ENCODE measurements at places on chromosomes 4 and X.

DNA sequence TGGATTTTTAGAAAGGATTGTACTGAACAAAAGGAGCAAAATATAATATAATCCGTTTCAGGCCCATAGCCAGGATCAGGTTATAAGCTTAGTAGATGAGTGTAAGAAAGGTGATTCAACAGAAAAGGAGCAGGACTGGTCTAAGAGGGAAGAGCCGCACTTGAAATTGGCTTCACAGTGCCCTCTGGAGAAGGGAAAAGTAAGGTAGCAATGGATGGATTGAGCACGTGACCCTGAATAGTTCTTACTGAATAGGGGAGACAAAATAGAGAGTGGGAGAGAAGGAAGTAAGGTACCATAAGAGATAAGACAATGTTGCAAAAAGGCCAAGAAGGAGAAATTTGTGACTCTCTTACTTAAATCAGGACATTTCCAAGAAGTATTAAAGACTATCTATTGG lies 15.6 kb downstream of the CXorf66 start:
- no peak for DNase-seq

GRCh38 chrX:153662266-153662665 lies 11.3 kb downstream of the PNCK start:
- no peak for DNase-seq

DNA sequence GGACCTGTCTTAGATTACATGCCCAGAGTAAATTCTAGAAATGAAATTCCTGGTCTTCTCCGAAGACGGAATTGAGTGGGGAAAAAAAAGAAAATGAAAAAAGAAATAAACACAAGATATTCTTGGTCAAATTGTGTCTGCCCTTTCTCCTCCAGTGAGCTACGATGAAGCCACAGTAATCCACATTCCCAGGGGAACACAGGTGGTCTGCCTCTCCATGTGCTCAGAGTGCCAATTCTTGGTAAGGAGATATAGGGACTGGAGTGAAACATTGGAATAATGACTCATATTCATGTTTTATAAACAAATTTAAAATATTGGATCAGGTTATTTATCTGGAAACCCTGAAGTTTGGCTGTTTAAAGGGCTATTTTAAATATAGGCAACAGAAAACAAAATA lies 54.2 kb upstream of the MGST2 start:
- DNase-seq = no peak

DNA sequence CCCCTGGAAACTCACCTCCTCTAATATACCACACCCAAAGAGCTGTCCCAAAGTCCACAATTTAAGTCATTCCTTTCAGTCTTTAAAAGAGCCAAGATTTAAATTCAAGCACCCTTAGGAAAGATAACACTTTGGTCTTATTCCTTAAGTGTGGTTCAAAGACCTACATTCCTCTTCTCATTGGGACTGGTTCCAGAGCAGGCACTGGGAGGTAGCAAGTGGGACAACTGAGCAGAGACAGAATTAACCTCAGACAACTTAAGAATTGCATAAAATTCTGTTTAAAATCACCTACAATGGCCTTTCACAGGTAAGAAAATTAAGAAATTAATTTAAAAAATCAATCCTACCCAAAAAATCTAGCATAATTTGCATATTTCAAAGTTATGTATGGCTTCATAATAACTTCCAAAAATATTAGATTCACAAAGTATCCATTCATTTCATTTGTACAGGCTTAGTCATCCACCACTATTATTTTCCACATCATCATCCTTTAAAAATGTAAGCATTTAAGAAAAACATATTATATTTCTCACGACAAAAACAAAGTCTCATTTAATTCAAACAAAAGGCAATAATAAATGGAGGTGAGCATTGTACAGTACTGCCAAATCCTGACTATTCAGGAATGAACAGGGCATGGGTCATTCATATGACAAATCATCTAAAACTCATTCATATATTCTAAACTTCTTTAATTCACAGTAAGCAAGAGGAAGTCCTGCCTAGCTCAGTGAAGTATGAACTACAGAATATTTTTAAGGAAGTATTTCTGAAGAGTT lies 13.6 kb downstream of the PRSS12 start:
- no peak for DNase-seq

DNA sequence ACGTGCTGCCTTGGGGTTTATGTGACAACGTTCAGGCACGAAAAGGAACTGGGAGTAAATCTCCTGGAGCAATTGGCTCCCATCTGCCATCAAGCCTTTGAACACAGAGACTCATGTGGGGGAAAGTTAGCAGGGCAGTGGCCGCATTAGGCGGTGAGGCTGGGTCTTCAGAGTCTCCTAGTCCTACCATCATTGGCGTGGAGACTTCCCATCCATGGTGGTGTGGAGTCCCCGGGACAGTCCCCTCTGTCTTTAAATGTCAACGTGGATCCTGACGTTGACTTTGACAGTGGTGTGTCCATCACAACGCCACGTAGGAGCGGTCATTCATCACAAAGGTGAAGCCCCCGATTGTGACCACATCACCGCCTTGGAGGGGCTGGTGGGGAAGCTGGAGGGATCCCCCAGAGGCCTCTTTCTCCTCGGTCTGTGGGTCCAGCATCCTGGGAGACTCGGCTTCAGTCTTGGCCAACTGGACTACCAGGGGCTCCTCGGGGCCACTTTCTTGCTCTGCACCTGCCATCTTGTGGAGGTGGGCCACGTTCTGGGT lies 21.8 kb downstream of the CRLF2 start:
- no peak for DNase-seq

DNA sequence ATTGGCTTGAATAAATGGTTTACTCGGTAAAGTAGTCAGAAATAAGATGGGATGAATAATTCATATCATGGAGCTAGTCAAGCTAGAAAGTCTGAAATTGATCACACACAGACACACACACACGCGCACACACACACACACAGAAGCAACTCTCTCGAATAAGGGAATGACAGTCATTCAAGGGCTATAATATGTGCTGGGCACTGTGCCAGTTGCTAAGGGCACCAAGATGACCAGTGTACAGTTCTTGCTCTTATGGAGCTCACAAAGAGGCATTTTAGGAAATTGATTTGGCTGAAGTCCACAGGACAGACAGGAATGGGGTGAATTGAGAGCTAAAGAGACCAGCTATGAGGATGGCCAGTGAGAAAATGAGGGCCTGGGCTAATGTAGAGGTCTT lies 34.2 kb upstream of the SH3D19 start:
- no peak for DNase-seq

DNA sequence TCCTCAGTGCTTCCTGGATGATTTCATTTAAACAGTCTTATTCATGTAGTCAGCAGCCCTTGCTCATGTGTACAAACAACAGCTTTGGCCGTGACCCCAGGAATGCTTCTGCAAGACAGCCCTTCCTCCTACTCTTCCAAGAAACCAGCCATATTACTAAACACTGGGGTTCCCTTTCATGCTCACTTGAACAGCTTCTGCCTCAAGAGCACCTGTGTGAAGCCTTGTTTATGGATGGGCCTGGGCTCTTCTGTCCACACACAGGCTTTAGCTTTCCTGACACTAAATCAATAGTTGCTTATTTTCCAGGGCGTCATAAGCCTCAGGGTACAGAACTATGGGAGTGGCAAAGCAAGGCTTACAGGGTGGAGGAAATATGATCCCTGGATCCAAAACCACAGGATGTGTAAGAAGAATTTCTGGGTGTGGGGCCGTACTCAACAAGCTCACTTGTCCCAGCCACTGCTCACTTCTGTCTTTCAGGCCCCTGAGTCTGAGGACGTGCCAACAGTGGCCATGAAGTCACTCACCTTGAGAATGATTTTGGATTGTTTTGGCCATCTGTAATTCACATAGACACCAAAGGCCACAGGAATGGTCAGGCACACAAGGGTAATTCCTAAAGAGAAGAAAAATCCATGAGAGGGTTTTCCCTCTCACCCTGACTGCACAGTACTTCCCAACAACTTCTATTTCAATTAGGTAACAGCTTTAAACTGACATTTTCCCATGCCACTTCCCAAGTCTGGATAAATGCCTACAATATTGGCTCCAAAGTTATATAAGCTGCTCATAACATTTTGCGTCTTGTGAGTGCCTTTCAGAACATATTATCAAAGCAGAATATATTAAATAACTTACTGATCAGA lies 17.7 kb downstream of the SLC10A6 start:
- no peak for DNase-seq

- DNase-seq = no peak
Measured at GRCh38 chr4:56764223-56764622, 57.3 kb downstream of the SPINK2 start.

GRCh38 chr4:122533841-122534240 lies 77.3 kb upstream of the IL2 start:
- DNase-seq = no peak

- DNase-seq = no peak
Measured at GRCh38 chr4:145720656-145721055, 40.7 kb downstream of the C4orf51 start.

DNA sequence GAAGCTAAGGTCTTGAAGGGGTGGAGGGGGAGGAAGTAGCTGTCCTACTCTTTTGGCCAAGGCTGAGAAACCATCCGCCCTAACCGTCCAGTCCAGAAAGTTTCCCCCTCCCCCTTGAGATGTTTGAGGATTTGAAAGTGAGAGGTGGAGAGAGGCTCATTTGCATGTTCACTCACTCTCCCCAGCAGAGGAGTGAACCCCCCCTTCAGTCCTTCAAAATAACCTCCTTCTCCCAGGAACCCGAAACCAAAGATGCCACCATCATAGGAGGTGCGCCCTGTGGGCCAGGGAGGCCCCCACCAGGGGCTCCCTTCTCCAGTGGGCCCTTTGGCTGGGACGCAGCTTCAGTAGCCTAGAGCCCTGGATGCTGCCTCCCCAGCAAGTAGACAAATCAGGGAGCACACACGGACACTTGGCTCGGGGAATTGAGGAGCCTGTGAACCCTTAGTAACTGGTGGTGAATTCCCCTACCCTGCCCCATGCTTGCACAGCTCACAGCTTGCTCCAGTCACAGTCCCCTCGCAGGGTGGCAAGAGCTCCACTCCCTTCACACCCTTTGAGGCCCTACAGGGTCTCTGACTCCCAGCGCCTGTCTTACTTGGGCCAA lies 25.6 kb downstream of the ELF4 start:
- no peak for DNase-seq

DNA sequence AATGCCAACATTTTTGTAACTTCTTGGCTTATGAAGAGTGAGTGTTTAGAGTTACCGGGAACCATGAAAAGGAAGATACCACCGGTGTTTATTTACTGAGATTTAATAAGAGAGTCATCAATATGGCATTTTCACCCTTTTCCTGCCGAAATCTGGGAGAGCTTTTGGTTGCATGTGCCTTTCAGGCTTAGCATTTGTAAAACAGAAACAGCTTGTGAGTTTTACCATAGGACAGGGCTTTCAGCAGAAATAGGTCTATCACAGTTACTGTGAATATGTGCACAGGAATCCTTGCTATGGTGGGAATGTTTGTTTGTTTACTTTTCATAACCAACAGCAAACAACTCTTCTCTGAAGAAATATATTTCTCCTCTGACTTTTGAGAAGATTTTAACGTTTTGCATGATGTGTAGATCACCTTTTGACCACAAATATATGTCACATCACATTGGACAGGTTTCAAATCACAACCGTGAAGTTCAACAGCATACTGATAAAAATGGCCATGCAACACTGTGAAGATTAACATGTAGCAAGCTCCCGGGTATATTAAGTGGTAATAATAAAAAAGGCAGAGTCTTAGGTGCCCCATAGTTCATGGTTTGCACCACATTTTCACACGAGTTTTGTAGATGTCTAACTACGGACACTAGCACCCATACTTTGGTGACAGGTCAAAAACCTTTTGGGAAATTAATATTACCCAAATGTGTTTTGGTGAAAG lies 21.3 kb downstream of the ARHGAP24 start:
- no peak for DNase-seq

GRCh38 chrX:77527233-77528001 lies 80.2 kb downstream of the FGF16 start:
- DNase-seq = no peak

DNA sequence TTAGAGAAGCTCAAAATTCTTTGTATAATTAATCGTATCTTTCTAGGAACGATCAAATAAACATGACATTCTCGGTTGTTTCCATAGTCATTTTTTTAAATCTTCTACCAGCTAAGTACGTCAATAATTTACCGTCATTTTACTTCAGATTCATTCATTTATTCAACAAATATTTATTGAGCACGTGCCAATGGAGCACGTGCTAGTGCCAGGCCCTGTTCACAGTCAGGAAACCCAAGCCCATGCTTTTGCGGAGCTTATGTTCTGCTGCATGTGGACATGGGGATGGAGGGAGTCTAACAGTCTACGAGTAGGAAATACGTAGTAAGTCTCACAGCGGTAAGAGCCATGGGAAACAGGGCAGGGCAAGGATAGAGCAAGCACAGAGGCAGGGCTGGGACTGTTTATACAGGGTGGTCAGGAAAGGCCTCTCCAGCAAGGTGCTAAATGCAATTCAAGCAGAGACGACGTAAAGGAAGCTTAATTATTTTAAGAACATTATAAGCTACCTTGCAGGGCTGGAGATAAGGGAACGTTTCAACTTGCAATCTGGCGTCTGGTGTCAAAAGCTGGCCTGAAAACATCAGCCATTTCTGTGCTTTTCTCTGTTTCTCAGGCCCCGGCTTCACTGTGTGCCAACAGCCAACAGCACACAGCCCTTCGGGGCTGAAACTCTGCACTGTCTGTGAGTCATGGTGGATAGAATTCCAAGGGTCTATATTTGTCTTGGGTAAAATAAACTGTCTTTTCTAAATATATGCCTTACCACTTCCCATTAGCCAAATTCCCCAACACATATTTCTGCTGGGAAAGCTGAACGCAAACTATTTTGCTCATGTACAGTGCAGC lies 517.1 kb upstream of the ZFP42 start:
- no peak for DNase-seq

GRCh38 chr4:43471950-43472349 lies 579.4 kb downstream of the GRXCR1 start:
- no peak for DNase-seq

DNA sequence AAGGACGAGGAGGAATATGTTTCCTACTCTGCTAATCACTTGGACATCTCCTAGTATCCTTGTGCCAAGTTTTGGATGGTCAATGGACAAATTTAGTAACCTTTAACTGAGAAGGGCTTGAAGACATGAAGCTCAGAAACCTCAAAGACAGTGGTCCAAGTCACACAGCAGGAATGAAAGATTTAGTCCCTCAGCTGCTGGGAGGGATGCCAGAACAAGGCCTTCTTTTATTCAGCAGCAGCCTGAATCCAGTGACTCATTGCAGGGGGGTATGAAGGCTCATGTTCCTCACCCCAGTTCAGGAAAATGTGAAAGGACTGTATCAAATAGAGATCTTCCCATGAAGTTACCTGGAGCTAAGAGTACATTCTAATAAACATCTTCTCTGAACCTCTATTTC lies 214.9 kb upstream of the UGT8 start:
- no peak for DNase-seq

DNA sequence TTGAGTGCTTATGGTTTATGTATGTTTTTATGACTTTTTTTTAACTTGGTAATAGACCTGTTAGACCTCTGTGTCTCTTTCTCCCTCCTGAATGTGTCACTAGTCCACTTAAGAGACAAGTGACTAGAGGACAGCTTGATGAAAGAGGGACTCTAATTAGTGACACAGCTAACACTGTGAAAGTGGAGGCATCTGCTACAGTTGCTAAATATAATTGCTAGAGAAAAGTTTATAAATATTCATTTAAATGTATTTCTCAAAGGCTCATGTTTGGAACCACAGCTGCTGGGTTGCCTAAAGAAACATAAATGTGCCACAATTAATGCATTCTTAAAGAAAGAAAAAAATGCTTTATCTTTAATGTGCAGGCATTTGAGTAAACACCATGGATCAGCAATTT lies 176.4 kb downstream of the FRMPD4 start:
- no peak for DNase-seq
